Dermis blood vessel endothelial cell (primary cell): ENCODE measurements at places on chromosomes 12 and 14.
A peak's percentile ranks its signal among the peaks of the same experiment; 100 is the strongest.

GRCh38 chr12:44025499-44025898, 189.6 kb downstream of the TMEM117 start:
- no peak for DNase-seq

DNA sequence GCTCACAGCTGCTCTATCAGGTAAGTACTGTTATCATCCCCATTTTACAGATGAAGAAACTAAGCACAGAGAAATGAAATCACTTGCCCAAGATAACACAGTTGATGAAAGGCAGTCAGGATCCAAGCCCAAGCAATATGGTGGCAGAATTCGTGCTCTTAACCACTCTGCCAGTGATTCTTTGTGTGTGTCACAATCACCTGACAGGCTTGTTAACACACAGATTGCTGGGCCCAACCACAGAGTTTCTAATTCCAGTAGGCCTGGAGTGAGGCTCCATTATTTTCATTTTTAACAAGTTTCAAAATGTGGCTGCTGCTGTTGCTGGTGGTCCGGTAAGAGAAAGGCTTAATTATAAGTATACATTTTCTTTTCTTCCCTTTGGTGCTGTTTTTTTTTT, 134.2 kb downstream of the TGFB3 start:
- DNase-seq = no peak

- DNase-seq = peak; percentile 74
Measured at GRCh38 chr12:10562306-10562933, 51.0 kb downstream of the MAGOHB start.

DNA sequence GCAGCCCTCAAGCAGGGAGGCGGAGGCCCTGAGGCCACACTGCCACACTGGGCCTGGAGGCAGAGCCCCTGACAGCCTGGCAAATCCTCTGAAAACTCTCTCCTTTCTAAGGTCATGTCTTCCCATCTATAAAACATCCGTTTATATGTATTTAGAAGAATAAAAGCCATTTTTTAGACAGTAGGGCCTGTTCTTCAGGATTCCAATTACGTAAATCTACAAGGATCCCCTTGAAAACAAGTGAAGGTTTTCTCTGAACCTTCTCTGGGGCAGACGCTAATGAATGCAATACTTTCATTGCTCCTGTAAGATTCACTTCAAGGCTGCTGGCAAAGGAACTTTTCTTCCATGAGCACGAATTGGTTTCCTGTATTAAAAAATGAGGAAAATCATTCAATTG, 12.8 kb downstream of the EIF2B2 start:
- DNase-seq = no peak

DNA sequence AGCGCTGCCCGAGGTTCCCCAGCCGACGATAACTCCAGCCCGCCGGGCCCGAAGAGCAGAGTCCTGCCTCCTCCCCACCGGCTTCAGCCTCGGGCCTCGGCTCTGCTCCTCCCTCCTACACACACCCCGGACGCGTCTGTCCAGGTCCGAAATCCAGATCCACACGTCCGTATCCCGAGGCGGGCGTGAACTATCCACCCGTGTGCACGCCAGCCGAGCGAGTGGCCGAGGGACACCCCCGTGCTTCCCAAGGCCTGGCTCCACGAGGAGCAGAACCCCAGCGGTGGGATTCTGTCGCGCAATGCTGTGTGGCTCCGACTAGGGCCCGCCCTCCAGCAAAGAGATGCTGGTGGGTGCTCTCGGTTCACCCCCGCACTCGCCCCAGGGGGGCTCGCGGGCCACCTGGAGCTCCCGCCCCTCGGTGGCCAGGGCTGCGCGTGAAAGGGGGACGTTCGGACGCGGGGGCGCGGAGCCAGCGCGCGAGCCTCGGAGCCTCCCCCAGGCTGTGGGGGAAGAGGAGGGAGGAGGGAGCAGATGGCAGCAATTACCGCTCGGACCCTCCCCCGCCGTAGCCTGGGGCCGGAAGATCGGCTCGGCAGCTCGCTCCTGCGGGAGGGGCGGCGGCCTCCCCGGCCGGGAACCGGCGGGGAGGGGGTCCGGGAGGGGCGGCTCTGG, 18.9 kb upstream of the ANKRD33 start:
- DNase-seq = no peak

GRCh38 chr14:69775012-69775411, 8.1 kb downstream of the SRSF5 start:
- DNase-seq = no peak
